ENCODE measurements at places on chromosomes 2 and 18.
A peak's percentile ranks its signal among the peaks of the same experiment; 100 is the strongest.

DNA sequence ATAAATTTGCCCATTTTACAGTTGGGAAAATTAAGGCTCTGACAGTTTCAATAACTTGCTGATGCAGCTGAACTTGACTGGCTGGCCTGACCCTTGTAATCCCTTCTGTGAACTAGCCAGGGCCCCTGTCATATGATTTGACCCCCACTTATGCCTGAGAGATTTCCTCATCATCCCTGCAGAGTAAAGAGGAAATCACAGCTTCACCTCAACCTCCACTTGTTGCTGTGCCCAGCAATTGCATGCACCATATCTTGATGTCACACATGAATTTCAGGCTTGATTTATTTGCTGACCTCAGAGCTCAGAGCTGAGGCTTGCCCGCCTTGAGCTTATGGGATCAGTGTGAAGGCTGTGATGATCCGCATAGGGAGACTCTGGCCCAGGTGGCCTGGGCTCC, 108.1 kb downstream of the ACOXL start:
- DNase-seq: no peak

DNA sequence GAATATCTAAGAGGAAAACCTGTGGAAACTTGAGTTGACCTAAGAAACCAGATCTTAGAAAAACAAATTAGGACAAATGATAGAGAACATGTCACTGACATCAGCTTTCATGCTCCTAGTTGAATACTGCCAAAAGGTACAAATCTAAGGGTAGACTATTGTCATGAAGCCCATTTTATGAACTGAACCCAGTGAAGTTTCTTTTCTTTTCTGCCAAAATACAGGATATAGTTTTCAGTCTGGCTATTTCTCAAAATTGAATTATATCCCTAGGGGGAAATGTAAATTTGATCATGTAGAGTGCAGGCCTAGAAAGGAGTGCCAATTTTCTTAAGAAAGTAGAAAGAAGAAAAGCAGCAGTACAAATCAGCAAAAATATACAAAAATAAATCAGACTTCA, 46.6 kb downstream of the FSIP2 start:
- no peak for DNase-seq

- no peak for DNase-seq
Measured at GRCh38 chr2:14301331-14301730, 331.2 kb upstream of the LRATD1 start.

DNA sequence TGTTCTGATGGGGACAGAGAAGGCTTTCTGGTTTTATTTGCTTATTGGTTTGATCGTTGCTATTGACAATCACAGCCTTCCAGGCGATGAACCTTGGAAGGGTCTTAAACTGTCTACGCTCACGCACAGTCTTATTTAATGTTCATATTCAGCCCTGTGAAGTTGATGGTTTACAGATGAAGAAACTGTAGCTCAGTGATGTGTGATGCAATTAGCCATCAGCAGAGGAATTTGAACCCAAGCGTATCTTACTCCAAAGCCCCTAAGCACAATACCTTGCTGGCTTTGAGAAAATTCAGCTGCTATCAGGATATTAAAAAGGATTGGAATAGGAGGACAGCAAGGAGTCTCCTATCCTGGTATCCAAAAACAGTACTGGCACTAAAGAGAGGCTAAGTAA, 98.3 kb upstream of the STPG4 start:
- no peak for DNase-seq

- no peak for DNase-seq
Measured at GRCh38 chr2:176147210-176147799, 4.0 kb upstream of the HOXD4 start.

- DNase-seq: no peak
Measured at GRCh38 chr2:39141334-39142271, 20.8 kb upstream of the SOS1 start.

DNA sequence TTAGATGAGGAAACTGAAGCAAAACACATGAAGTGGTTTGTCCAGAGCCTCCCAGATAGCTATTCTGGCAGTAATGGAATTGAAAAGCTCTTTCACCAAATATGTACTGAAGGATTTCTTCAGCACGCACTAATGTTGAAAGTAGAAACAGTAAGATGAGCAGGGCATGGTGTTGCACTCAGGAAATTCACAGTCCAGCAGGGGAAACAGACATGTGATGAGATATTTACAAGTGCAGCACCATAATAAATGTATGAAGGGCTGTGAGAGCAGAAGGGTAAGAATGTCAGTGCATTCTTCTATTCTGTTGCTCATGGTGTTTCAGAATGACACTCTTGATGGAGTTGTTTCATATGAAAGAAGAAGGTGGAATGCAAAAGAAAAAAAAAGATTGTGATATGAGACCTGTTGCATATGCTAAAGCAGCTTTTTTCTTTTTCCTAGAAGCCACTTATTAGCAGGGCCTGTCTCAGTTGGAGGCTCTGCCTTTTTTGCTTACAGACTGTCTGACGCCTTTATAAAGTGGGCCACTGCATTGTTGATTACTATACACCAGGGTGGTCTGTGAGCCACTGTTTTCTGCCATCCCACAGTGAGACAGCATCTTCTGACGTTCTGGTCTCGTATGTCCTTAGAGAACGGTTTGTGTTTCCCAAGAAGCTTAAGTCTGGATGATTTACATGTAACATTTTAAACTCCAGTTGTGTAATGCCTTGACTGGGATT, 516.9 kb downstream of the ARHGAP15 start:
- DNase-seq: no peak

DNA sequence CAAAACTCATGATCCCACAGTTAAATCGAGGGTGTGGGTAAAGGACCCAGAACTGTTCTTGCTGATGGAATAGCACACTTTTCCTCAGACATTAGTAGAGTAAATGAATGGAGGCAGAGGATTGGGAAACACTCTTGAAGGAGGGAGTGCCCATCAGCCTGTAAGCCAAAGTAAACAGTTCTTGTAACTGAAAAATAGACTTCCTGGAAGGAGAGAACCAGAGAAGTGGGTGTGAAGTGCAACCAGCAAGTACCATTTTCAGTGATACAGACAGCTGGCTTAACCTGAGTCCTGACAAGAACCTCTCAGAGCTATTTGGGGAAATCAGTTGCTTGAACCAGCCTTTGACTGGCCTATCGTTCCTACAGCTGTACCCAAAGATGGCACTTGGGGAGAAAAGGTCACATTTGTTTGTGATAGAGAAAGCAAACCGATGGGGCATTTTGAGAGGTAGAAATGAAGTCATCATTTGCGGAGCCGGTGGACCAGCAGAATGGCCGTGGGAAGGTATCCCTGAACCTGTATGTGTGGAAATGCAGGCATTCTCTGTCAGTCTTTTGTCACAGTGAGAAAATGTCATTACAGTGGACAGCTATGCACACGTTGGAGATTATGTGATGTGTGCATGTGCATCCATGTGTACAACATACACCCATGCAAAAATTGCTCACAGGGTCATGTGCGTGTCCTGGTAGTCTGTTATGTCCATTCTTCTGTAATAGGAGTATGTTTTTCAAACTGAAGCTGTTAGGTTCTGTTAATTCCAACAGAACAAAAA, 17.8 kb downstream of the CRIM1 start:
- DNase-seq: no peak

- DNase-seq: no peak
Measured at GRCh38 chr2:118982039-118982438, 40.0 kb downstream of the MARCO start.

DNA sequence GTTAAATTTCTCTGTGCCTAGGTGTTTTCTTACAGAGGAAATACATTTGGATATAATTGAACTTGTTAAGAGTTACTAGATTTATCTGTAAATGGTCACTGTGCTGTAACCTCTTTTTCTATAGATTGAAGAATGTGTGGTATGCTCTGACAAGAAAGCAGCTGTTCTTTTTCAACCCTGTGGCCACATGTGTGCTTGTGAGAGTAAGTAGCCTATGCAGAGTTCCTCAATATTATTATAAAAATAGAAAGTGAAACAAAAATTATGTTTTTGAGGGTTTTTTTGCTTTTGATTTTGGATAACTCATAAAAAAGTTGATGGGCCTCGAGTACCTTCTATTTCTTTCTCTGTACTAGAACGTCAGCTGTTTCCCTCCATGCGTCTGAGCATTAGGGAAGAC, 112.4 kb downstream of the MIB1 start:
- no peak for DNase-seq

DNA sequence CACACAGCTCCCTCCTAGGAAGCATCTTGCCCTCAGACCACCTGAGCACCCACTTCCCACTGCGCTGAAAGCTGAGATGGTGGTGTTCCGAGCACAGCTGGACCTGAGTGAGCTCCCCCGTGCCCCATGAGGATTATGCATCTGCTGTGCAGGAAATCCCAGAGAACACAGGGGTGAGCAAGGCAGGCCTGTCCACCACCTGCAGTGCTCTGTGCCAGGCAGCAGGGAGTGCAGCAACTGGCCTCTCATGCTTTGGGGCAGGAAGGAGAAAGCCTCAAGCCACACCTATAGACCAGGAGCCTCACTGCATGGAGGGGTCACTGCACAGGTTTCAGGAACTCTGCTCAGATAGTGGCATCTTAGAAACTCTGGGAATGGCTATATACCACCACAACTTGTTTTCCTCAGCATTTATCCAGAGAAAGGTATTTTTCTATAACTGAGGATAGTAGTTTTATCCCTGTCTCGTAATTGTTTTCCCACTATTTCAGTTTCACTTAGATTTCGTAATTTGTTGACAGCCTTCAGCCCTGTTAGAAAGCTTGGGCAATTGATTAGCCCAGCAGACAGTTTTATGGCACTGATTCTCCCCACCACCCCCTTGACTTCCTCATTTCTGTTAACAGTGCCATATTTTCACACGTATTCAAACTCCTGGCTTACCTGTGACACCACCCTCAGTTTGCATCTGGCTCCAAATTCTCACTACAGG, 144.3 kb upstream of the DAPL1 start:
- no peak for DNase-seq

DNA sequence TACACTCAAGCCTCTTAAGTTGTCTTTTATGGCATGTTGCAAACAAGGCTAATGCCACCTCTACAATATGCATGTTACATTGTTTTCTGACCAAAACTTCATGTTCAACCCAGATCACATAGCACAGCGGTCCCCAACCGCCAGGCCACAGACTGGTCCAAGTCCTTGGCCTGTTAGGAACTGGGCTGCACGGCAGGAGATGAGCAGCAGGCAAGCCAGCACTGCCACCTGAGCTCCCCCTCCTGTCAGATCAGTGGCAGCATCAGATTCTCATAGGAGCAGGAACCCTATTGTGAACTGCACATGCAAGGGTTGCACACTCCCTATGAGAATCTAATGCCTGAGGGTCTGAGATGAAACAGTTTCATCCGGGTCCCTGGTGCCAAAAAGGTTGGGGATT, 324.8 kb upstream of the CHAC2 start:
- DNase-seq: no peak

- no peak for DNase-seq
Measured at GRCh38 chr2:30164131-30164925, 17.5 kb downstream of the YPEL5 start.

DNA sequence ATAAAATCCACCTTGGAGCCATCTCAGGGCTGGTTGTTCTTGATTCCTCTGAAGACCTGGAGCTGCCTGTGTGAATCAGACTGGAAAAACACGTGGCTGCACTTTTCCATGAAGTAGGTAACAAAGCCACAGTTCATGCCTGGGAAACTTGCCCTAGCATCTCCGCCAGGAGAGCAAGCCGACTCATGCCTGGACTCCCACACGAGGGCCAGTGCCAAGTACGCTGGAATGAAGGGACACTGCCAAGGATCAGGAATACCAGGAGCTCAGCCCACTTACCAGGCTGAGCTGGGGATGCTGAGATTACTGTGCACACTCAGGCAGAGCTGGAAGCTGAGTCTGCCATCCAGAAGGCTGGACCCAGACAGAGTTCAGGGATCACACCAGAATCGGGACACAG, 10.9 kb upstream of the FHL2 start:
- DNase-seq: no peak

DNA sequence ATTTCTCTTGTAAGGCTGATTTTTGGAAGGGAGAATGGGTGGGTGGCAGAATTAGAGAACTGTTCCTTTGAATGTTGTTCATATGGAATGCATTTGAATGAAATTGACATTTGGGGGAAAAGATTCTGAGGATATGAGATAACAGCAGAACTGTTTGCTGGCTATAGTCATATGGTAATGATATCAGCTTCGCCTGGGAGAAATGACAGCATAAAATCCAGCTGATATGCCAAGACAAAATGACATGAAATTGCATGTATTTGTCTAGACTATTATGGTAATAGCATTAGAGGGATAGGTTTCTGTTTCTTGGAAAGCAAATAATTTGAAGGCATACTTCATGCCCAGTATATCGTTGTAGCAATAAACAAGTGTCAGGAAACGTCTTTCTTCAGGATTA, 150.8 kb upstream of the SPATS2L start:
- DNase-seq: no peak

DNA sequence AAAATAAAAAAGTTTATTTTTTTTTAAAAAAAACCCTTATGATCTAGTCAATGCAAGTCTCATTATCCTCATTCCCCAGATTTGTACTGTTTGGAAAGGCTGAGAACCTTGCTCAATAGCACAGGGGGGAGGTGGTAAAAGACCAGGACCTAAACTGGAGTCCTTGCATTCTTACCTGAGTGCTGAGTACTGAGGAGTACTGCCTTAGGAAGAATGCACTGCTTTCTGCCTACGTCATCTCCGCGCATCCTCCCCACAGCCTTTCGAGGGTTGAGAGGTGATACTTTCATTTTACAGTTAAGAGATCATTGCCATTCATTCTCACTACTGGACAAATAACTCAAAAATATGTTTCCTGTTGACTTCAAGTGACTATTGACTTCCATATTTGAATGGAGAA, 73.8 kb downstream of the MAP3K20 start:
- peak; percentile 6 for DNase-seq

DNA sequence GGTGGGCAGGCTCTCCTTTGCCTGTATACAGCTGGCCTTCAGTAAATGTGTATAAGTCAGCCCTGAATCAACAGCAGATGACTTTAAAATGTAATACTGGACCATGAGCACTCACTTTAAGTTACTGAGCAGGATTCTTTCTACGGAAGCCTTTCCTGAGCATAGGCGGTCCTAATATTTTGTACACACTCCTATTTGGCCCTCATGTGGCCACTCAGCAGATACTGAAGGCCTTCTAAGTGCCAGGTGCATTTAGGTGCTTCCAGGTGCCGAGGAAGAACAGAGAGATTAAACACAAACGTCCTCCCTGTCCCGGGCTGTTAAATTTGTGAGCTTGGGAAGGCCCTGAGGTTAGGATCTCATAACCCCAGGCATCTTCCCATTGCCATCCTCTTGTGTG, 27.0 kb downstream of the UXS1 start:
- DNase-seq: no peak

- no peak for DNase-seq
Measured at GRCh38 chr18:52401236-52401635, 61.2 kb downstream of the DCC start.

GRCh38 chr2:102187496-102188150, 800 bp downstream of the IL1RL2 start:
- peak; percentile 26 for DNase-seq

DNA sequence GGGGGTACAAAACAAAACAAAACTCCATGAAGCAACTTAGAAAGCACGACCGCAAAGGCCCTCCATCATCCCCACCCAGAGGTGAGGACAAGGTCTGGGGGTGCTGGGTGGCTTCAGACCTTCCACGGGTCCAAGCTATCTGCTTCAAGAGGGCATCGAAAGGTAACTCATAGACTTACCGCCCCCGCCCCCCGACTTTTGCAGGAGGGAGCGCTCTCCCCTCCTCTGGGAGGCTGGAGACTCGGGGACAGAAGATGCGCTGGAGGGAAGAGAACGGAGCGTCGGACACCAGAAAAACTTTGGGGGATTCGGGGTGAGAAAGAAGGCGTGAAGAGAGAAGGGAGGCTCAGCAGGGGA, 300 bp upstream of the STON1 start:
- DNase-seq: no peak
